CD8-positive, alpha-beta memory T cell (primary cell): ENCODE measurements at places on chromosomes 5 and 9. TPM values are rescaled to one million over a fixed set of nuclear protein-coding genes. Genes with fewer than 3 reads are reported as not detected.

GRCh38 chr5:31982027-31982426, 192.1 kb downstream of the GOLPH3 start:
- no peak for DNase-seq

DNA sequence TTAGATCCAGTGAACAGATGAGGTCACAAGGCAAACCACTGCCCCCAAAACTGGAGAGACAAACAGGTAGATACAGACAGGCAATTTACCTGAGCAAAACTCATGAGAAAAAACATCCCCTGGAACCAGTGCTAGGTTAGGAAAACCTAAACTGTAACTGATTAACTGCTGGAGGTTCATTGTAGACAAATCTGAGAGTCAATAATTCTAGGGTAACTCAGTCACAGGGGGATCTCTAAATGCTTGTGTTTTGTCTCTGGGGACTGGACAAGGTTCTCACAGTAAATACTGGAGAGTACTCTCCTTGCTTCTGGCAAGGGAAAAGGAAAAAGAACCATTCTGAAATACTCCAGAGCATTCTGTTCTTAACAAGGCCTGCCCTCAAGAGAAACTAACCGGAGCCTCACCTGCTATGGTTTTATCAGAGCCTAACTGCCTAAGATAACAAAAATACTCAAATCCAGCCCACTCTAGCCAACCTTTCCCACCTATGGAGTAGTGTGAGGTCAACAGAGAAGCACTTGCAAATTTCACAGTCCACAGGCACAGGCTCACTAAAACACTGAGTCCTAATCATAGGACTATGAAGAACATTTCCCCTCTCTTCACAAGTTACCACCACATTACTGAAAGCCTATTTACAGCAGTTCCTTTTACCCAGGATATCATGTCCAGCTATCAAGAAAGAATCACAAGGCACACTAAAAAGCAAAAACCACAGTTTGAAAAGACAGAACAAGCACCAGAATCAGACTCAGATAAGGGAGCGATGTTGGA, 139.9 kb upstream of the ACOT12 start:
- DNase-seq, result no peak

- no peak for DNase-seq
These were observed 304.9 kb downstream of the DOCK8 start for GRCh38 chr9:519579-519978.

GRCh38 chr9:33408087-33408486, 5.7 kb upstream of the AQP7 start:
- no peak for DNase-seq

GRCh38 chr9:89532944-89533343, 35.0 kb upstream of the SEMA4D start:
- DNase-seq, result no peak

- no peak for DNase-seq
These were observed 33.8 kb upstream of the FYB1 start for GRCh38 chr5:39253196-39253595.

DNA sequence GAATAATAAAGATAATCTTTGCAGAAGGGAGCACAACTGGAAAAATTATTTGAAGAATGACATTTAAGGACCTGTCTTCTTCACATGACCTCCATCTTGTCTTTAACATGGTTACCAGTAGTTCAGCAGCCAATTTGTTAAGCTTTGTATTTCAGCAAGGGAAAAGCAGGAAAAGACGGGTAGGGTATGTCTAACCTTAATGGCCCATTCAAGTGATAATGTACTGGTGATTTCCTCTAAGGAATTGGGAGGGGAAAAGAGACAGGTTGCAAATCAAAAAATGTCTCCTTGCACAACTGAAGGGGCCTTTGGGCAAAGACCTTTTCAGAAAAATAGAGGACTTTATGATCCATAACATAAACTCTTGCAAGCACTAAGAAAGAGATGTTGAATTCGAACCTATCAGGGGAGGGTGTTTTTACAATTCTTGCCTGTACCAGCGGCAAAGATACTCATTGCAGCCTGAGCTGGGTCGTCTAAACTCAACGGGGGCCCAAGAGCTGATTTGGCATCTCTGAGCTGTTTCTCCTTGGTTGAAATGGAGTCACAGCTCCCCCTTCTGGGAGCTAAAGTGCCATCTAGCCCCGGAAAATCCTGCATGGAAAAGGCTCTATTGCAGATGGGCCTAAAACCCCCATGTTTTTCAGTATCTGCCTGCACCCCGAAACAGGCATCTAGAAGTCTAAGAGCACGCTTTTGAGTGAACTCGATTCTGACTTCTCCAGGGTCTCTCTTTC, 3.8 kb downstream of the BRINP1 start:
- DNase-seq, result no peak

GRCh38 chr9:101486693-101487442, 46.8 kb upstream of the RNF20 start:
- DNase-seq, result no peak

- DNase-seq, result no peak
These were observed 32.0 kb downstream of the OR2V1 start for GRCh38 chr5:181098762-181099601.

DNA sequence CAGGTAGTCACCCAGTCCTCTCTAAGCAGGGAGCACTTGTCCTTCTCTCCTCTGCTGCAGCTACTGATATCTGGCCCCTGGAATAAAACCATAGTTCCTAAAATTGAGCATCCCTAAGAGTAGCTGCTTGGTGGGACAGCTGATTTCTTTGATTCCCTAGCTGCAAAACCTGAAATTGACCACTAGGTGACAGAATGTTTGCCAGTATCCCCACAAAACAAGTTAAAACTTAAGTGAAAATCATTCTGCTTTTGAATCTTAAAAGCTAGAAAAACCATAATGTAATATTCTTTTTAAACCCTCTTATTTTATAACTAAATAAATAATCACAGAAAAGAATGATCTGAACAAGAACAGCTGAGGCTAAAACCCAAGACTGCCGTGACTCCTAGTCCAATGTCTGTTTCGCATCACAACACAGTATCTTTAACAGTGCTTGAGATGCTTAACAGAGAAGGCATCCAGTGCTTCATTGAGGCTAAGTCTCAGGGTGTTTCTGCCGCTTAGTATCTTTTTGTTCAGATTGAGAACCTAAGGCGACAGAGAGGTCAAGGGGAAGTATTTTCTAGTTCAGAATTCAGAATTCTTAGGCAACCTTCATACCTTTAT, 24.4 kb upstream of the TAL2 start:
- no peak for DNase-seq

- no peak for DNase-seq
These were observed 308.4 kb downstream of the MSX2 start for GRCh38 chr5:175032741-175033151.

DNA sequence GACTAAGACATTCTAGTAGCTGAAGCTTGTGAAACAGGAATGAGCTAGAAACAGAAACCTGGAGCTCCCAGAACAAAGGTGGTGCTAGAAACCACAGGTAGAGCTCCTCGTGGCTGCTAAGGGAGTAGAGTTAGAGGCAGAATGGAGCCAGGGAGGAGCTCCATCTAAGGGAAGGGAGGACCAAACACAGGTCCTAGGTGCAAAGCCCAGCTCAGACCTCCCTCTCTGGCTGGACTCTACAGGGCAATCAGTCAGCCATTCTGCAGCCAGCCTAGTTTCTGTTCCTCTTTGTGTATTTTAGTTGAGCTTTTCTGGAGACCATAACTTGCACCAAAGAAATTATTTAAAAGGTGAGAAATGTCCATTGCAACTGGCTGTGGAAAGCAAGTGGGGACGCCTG, 70.4 kb downstream of the CRB2 start:
- DNase-seq, result no peak

GRCh38 chr9:9478741-9479140, 1134.1 kb downstream of the PTPRD start:
- no peak for DNase-seq

- DNase-seq, result peak; percentile 32
These were observed 156.3 kb upstream of the IER5L start for GRCh38 chr9:129334105-129334935.

GRCh38 chr9:75170898-75171360, 82.6 kb downstream of the OSTF1 start:
- no peak for DNase-seq

GRCh38 chr5:180910735-180911134, 11.8 kb downstream of the BTNL8 start:
- no peak for DNase-seq

- no peak for DNase-seq
These were observed 412.4 kb downstream of the NTRK2 start for GRCh38 chr9:85081963-85082362.

DNA sequence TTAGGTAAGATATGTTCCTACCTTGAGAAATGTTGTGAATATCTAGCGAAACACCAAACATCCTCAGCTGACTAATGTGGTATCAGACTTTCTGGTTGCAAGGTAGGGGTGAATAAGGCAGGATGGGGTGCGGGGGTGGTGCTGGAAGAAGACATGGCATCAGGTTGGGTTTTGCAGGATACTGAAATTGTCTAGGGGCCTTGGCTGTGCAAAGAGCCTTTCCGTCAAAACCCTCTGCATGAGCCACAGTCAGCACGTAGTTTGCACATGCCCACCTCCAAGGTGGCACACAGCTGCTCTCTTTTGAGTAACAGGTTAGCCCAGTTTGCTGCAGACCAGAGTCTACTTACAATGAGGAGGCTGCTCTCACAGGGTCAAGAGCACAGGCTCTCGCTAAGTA, 42.0 kb downstream of the SFXN1 start:
- DNase-seq, result no peak

DNA sequence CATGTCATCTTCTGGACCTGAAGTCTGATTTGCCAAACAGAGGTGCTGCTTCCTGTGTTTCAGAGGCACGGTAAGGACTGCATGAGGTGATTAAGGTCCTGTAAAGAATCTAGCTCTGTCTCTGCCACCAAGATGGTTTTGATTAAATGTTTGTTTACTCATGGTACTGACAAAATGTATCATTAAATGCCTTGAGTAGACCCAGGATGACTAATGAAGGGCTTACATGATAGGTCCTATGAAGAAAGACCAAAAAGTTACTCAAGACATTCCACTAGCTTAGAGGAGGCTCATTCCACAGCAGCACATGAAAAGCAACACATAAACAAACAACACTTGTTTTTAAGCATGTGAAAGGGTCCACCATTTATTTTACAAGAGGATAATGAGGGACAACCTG, 100.9 kb downstream of the BOD1 start:
- no peak for DNase-seq

DNA sequence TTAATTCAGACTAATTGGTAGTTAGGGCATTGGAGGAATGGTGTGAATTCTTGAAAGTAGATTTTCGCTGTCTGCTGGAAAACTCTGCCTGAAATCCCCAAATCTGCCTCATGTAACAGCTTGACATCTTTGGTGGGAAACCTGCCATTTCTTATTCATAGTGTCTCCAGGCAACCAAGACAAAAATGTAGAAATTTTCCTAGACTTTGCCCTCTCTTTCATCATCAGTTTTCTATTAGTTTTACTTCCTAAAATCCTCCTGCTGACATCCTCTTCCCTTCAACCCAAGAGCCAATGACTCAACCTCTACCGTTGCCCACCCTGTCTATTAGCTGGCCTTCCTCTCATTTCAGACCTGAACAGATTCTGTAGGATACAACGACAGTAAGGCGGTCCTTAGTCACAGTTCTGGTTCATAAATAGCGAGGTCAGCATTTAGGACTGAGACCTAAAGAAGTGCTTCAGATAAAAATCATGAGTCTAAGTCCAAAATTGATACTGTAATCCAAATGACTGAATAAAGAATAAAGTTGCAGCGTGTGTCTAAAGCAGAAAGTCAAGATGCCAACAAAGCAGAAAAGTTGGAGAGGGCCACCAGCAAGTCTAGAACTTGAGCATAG, 133.9 kb downstream of the MUSK start:
- no peak for DNase-seq

DNA sequence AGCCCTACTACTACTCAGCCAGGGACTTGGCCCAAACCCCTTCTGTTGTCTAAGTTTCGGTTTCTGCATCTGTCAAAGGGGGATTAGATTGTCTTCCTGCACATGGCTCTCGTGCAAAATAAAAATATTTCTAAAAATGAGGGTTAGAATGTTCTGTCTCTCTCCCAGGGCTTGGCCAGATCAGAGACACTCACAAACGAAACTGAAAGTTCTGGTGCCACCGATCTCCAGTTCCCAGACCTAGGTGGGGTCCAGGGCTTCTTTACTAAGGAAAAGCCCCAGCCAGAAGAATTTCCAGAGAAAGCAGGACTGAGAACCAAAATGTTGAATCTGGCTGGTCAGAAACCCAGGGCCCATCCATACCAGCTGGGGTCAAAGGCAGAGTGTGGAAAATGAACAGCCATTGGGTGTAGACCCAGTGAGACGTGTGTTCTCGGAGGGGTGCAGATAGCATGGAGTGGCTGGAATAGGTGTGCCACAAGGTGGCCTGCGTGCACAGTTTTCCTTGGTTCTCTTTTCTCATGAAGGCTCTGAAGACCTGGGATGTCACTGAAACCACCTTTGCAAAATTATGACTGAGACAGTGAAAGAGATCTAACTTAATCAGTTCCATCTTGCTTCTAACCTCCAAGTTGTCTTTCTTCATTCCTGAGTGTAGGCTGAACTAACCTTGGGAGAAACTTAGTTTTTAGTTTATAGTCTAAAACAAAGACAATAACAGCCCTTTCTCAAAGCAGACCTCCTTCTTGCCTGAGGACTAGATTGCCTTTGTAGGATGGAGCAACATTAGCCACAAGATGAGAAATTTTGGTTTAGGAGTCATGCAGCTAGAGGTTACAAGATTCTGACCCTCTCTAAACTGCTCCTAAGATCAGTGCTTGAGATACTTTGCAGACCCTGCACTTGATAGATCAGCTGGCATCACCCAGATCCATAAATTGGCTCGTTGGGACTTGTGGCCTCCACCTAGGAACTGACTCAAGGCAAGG, 2.3 kb upstream of the SLC23A1 start:
- no peak for DNase-seq

- DNase-seq, result no peak
These were observed 25.3 kb downstream of the ARSB start for GRCh38 chr5:78959767-78960166.

- DNase-seq, result no peak
These were observed 133.9 kb downstream of the GRIA1 start for GRCh38 chr5:153624451-153624765.

- no peak for DNase-seq
These were observed 440.9 kb upstream of the EDIL3 start for GRCh38 chr5:84825606-84826005.

DNA sequence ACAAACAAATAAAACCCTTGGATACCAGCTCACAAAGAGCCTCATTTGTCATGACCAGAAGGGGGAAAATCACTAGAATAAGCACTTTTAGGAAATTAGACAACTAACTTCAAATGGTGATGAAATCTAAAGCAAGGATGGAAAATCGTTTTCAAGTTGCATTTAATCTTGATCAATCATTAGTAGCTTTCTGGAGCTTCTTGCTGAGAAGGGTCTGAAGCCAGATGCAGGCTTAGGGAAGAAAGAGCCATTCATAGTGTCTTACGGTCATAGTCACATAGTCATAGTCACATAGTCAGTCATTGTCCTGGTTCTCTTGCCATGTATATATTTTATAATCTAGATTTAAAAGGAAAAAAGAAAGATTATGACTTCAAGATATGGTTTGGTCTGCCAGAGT, 610.5 kb downstream of the ACTL7B start:
- no peak for DNase-seq

GRCh38 chr9:12771891-12772290, 2.9 kb upstream of the LURAP1L start:
- no peak for DNase-seq

PCDHB5 gene
- total RNA-seq, result not detected

IFNB1 gene
- not detected for total RNA-seq

GFI1B gene
- not detected for total RNA-seq

LPAR1 gene
- total RNA-seq, result not detected

PCDHA12 gene
- not detected for total RNA-seq

TAF1L gene
- total RNA-seq, result not detected

SV2C gene
- not detected for total RNA-seq

GABRA6 gene
- not detected for total RNA-seq

APBA1 gene
- total RNA-seq, result 0.09 TPM

TMC1 gene
- total RNA-seq, result not detected
